IMR-90 (cell line): ENCODE measurements at places on chromosomes 12 and 14.

- no peak for DNase-seq
Observed at GRCh38 chr14:57008534-57008933, 198.3 kb upstream of the OTX2 start.

DNA sequence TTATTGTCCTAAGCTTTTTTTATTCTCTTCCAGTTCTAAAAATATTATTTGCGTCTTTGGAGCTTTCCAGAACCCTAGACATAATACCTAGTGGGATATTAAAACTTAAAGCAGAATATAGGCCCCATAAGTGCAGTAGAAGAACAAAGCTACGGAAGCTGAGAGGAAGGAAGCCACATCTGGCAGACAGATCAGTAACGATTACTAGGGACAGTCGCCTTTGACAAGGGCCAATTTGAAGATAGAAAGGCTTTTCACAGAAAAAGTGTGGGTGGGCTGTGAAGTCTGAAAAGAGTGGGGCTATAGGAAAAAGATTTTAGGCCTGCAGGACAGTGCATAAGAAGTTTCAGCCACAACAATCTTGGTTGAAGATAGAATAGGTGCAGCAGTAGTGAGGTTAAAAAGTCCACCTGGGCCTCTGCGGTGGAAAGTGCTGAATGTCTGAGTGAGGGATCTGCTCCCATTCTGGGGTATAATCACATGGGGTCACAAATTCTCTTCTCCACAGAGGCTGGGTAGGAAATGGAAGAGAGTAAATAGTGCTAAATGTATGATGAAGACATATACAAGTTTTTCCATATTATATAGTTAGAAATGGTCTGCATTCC, 114.5 kb downstream of the CMAS start:
- DNase-seq: no peak

- no peak for DNase-seq
Observed at GRCh38 chr12:4288296-4289131, 15.0 kb downstream of the CCND2 start.

GRCh38 chr12:124416516-124417395, 121.9 kb downstream of the RFLNA start:
- peak; percentile 43 for DNase-seq

DNA sequence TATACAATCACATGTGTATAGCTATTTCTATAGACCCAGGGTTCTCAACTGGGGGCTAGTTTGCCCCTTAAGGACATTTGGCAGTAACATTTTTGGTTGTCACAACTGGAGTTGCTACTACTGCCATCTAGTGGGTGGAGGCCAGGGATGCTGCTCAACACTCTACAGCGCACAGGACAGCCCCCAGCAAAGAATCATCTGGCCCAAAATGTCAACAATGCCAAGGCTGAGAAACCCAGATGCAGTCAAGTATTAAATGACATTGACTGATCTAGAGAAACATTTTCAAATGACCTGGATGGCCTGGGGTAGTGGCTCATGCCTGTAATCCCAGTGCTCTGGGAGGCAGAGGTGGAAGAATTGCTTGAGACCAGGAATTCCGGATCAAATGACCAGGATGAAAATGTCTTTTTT, 5.8 kb downstream of the WSB2 start:
- DNase-seq: peak; percentile 22

- peak; percentile 23 for DNase-seq
Observed at GRCh38 chr14:45065540-45065939, 18.4 kb upstream of the PRPF39 start.

GRCh38 chr12:51403681-51404136, 12.5 kb upstream of the GALNT6 start:
- DNase-seq: no peak

DNA sequence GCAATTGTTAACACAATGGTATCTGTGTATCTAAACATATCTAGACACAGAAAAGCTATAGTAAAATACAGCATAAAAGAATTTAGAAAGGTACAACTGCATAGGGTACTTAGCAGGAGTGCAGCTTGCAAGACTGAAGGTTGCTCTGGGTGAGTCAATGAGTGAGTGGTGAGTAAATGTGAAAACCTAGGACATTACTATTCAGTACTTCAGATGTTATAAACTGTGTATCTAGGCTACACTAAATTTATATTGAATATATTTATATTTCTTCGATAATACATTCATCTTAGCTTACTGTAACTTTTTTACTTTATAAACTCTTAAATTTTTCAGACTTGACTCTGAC, 409.0 kb upstream of the DCN start:
- DNase-seq: no peak

- DNase-seq: no peak
Observed at GRCh38 chr12:47862881-47863280, 41.9 kb downstream of the VDR start.

DNA sequence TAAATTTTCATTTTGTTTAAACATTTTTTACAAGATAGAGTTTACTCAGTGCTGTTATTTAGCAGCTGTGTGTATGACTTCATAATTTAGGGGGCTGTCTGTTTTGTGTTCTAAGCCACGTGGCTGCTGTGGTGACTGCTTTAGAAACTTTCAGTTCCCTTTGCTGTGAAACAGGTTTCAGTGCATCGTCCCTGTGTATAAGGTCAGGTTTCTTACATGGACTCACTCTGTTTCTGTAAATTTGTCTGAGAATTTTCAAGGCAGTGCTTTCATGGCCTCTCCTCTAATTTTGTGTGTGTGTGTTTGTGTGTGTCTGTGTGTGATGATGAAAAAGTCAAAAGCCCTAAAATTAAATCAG, 32.4 kb downstream of the BICD1 start:
- peak; percentile 66 for DNase-seq

DNA sequence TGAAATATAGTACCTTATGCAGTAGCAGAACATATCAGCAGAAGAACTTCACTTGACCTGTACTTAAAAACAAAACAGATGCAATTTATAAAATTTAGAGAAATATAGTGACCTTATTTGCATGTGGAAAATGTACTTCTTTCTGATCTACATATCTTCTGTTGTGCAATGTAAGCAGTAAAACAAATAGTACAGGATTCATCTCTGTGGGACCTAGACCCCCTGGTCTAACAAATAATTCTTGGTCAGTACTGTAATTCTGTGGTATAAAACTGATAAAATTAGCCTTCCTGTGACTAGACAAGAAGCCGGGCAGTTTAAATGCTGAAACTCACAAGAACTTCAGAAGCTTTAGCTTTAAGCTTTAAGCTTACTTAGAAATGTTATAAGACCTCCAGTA, 21.6 kb downstream of the HIF1A start:
- DNase-seq: no peak

- peak; percentile 47 for DNase-seq
Observed at GRCh38 chr12:12835378-12836146, 22.4 kb downstream of the DDX47 start.

DNA sequence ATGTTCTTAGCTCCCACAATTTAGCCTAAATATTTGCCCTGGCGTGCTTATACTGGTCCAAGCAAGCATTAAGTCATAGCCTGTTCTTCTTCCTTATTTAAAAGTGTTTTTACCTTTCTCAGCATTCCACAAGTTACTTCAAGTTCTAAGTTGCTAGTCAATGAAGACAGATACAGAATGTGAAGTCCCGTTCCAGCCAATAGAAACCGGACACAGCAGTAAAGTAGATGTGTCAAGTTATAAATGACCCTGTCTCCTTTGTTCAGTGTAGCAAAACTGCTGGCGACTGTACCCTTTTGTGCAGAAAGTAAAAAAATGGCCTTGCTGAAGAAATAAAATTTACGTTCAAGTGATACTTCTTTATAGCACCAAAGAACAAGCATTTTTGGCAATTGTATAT, 3.9 kb downstream of the SNAPC1 start:
- no peak for DNase-seq

GRCh38 chr12:94841177-94841576, 162.3 kb downstream of the NDUFA12 start:
- no peak for DNase-seq

- no peak for DNase-seq
Observed at GRCh38 chr14:57078054-57078453, 190.7 kb downstream of the EXOC5 start.

DNA sequence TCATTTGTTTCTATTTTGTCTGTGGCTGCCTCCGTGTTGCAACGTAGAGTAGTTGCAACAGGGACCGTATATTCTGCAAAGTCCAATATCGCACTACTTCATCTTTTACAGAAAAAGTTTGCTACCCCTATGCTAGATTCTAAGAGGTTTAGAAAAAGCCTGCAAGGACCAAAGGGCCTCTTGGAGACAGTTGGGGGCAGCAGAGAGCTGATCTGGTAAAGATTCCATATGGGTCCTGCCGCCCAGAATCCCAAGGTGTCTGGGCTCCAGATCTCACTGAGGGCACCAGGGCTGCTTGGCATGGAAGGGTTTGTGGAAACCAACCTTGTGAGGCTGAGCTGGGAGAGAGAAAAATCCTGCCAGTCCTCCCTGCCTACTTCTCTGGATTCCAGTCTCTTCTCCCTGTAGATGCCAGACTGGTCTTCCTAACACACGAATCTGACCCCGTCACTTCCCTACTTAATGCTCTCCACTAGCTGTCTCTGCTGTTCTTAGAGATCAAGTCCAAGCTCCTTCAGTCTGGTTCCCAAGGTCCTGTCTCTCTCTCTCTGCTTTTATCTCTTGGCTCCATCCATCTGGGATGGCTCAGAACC, 74.6 kb downstream of the GLRX5 start:
- DNase-seq: peak; percentile 23

DNA sequence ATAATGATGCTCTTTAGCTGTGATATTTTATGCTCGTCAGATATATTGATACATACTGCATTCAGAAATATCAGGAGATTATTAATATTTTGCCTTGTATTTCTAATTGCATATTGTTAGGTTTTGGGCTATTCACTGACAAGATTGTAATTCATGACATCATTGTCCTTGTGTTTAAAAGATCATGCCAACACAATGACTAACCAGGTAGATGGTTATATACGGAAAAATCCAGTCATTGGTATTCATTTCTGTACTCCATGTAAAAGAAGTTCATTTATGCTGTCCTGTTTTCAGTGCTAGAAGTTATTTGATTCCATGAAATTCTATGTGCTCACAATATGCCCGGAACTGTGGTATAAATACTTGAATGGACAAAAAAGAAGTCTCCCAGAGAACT, 107.5 kb downstream of the KITLG start:
- DNase-seq: peak; percentile 82

DNA sequence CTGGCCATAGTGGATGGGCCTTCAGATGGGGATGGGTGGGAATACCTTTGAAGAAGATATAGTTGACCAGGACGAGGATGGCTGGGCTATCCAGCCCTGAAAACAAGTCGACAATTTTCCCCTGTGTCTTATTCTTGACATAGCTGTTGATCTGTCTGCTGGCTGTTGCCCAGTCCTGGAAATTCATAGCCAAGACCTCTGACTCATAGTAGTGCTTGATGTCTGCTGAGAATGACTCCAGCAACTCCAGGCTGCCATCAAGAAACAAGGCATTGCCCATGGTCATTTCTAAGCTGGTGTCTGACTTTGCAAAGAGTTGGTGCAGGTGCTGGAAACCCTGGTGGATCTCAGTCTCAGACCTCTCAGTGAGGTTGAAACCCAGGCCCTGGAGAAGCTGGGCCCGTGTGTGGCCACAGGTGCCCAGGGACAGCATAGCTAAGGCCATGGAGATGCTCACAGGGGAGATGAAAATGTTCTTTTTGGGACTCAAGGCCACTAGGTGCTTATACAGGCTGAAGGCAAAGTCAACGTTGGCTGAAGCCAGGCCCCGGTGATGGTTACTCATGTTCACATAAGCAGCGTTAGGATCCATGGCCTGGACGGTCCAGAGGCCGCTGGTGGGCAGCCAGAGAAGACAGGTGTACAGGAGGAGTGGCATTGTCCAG, 9.0 kb downstream of the SERPINA6 start:
- peak; percentile 27 for DNase-seq

GRCh38 chr12:92570056-92570753, 132.6 kb upstream of the PLEKHG7 start:
- peak; percentile 86 for DNase-seq

DNA sequence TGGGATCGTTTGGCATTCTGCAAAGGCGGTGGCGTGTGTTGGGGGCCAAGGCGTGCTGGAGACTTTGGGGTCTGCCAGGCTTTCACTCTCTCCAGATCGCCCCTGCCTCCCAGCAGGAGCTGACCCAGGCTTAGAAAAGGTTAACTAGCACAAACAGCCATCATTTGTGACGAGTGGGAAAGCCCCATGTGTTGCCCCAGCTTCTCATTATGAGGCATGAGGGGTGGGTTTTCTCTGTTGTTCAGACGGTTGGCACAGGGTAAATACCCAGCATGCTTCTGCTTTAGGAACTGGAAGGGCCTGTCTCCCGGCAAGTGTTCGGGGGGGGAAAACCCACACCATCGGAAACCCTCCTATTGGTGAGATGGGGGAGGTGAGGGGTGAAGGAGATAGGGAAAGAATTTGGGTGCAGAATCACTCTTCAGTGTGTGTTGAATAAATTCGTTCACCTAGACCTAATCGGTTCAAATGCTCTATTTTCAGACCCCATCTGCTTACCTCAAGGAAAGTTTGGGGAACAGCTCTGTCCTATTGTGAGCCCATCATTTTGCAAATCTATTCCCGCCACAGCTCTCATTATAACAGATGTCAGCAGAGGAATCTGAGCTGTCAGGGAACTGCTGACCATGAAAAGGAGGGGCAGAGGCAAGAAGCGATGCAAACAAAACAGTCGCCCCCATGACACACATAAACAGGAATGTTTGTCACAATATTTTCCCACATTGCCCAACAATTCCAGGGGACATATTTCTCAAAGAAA, 34.7 kb upstream of the C12orf42 start:
- no peak for DNase-seq
